T-cell (primary cell): ENCODE measurements at places on chromosomes 4 and X.

GRCh38 chr4:140675599-140676231, 80.5 kb downstream of the TBC1D9 start:
- no peaks in the 10 kb centered on the region for H3K4me1 ChIP-seq
- H3K27me3 ChIP-seq = no peaks in the 10 kb centered on the region
- H3K4me3 ChIP-seq = no peak overlapping the region
- H3K36me3 ChIP-seq = no peaks in the 10 kb centered on the region

GRCh38 chr4:6999172-7000086, 43.7 kb upstream of the TADA2B start:
- H3K27me3 ChIP-seq = no peaks in the 10 kb centered on the region
- peaks cover 21% of the 10 kb centered on the region for H3K36me3 ChIP-seq
- no peak overlapping the region for H3K27ac ChIP-seq
- DNase-seq = no peak
- no peak overlapping the region for H3K4me3 ChIP-seq

DNA sequence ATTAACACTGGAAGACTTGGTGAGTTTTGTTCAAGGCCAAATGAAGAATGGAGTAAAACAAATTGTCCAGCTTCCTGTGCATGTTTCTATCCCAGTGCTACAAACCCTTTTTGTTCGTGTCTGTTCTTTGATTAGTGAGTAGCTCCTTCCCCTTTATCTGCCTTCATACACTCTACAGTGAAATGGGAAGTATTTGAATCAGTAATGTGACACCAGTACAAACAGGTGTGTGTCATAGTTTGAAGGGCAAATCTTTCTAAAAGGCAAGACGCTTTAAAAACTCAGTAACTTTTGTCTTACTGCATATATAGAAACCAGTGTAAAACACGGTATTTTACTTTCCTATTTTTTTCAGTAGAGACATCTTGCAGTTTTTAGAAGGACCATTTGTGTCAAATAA, 5.9 kb downstream of the ARHGEF38 start:
- H3K4me1 ChIP-seq = no peaks in the 10 kb centered on the region
- DNase-seq = no peak
- no peaks in the 10 kb centered on the region for H3K36me3 ChIP-seq
- no peak overlapping the region for H3K27ac ChIP-seq

DNA sequence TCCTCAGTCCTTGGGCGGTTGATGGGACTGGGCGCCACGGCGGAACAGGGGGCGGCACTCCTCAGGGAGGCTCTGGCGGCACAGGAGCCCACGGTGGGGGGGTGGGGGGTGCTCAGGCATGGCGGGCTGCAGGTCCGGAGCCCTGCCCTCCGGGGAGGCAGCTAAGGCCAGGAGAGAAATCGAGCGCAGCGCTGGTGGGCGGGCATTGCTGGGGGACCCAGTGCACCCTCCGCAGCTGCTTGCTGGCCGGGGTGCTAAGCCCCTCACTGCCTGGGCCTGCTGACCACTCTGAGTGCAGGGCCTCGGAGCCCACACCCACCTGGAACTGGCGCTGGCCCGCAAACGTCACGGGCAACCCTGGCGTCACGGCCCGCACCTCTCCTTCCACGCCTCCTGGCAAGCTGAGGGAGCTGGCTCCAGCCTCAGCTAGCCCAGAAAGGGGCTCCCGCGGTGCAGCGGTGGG, 164.9 kb upstream of the AGA start:
- no peak for DNase-seq
- H3K36me3 ChIP-seq = no peaks in the 10 kb centered on the region
- no peak overlapping the region for H3K27ac ChIP-seq
- H3K4me3 ChIP-seq = no peak overlapping the region
- H3K27me3 ChIP-seq = no peaks in the 10 kb centered on the region
- no peaks in the 10 kb centered on the region for H3K4me1 ChIP-seq

DNA sequence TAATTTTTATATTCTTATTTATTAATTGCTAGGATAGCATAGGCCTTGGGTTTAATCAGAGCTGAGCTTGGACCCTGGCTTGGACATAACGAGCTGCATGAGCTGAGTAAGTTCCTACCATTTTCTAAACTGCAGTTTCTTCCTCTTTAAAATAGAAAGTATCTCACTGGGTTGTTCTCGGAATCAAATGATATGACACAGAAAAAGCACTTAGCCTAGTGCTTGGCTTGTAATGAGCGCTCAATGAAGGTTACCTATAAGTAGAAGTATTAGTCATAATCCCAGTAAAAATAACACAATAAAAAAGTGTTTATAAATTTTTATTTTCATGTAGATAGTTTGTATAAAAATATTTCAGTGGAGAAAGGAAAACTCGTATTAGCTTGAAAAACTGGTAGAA, 113.3 kb upstream of the PDLIM3 start:
- H3K27ac ChIP-seq = no peak overlapping the region
- no peak overlapping the region for H3K4me3 ChIP-seq
- H3K4me1 ChIP-seq = no peaks in the 10 kb centered on the region
- H3K27me3 ChIP-seq = peaks cover 3% of the 10 kb centered on the region
